Activated naive CD8-positive, alpha-beta T cell treated with anti-CD3 and anti-CD28 coated beads for 36 hours (primary cell): ENCODE measurements at places on chromosomes 1 and 21. TPM values are rescaled to one million over a fixed set of nuclear protein-coding genes. Genes with fewer than 3 reads are reported as not detected.

FAM3B gene
- total RNA-seq = not detected

CYP4A11 gene
- not detected for total RNA-seq

TRIM58 gene
- 0.08 TPM for total RNA-seq

PHGDH gene
- 289 TPM for total RNA-seq

PBX1 gene
- not detected for total RNA-seq

- no peak for DNase-seq
These were observed 36.6 kb downstream of the GATAD2B start for GRCh38 chr1:153886127-153886526.

- no peak for DNase-seq
These were observed 130.7 kb downstream of the MACF1 start for GRCh38 chr1:39335216-39335615.

DNA sequence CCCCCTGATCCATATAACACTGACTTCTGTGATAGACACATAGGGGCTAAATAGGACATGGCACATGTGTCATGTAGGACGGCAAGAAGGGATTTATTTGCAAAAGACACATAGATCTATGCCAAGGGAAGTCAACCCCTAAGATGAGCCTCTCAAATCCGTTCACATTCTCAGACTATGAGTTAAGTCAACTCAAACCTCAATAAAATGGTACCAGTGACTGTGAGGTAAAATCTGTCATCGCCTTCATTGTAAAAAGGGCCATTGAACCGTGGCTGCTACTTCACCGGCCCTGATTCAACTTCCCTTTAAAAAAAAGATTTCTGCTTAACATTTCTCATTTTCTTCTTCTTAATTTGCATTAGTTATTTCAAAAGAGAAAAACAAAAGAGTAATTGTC is 144.0 kb downstream of the ZNF281 start:
- DNase-seq = no peak

- DNase-seq = no peak
These were observed 7.5 kb downstream of the RBM15 start for GRCh38 chr1:110346690-110347089.

DNA sequence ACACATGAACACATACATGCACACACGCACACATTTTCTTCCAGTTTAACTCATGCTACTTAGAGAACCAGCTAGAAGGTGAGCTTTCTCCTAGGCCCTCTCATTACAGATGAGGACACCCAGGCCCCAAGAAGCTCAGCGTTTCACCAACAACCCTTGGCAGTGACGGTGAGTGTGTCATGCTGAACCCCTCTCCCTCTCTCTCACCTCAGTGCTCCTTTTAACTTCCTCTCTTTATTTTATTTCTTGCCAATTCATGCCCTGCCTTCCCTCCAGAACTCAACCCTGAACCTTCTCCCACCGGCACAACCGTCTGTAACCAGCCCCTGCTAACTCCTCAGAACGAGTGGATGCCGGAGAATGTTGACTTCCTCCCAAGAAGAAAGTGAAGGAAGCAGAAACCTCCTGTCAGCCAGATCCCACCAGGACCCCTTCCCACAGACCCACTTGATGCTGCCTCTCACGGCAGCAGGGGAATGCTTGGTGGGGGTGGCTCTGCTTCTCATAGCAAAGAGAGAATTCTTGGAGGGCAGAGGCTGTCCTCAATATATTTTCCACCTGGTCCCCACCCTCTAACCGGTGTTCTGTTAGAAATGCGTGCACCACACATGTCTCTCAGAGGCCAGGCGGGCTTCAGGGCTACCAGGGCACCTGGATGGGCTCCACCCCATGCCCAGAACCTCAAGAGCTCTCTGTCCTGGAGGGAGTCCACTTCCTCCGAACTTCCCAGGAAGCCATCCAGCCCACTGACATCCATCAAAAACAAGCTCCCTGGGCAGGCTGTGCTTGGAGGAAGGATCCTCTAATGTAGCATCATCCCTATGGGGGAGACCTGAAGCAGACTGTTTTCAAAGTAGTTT is 134.0 kb downstream of the TOMM20 start:
- no peak for DNase-seq

DNA sequence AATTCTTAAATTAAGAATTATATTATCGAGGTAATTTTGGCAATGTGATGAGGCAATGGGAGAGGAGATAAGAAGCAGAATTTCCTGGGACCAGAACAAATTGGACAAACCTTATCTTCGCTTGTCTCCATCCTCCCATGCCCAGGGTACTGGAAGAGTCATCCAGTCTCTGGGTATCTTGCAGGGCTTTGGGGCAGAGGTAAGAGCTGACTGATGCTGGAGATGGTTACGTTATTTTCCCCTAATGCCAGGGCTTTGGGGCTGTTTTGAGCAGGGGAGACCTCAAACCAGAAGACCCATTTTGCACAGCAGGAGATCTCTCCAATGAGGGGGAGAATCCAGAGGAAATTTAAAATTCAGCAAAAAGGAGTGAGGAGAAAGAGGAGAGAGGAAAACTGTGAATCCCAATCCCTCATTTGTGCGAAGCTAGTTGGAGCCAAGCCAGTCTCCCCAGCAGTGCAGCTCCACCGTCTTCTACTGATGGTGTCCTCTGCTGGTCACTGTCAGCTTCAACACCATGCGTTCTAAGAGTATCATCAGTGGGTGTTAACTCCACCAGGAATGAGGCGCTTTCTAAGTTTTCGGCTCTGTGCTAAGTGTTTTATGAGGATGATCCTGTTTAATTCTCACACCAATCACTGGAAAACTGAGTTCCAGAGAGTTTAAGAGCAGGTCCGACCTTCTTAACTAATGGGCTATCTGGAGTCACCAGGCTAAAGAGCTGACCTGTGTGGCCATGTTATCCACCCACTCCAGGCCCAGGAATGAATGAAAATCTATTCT is 86.8 kb upstream of the CD34 start:
- peak; percentile 33 for DNase-seq

DNA sequence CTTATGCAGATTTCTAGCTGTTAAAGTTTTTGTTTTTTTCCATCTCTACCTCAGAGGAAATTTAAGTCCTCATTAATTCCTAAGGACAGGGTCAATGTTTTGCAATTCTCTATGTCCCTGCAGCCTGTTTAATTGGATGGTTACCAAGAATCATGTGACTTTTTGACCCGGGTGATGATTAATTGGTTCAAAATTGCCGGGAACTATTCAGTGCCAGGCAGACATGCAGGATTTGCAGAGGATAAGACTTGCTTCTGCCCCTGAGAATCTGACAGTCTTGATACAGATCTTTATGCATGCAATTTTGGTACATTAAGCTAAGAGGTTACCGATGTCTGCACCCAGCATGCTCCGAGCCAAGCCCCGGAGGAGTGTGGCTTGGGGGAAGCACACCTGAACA is 87.9 kb downstream of the PLPP3 start:
- no peak for DNase-seq

- DNase-seq = no peak
These were observed 72.3 kb upstream of the ARTN start for GRCh38 chr1:43861337-43861736.

GRCh38 chr21:45819478-45820170 is 161.9 kb upstream of the COL6A1 start:
- no peak for DNase-seq
